CD4-positive, alpha-beta T cell treated with Interleukin-4 for 1 hour (primary cell): ENCODE measurements at places on chromosomes 1 and 21.

DNA sequence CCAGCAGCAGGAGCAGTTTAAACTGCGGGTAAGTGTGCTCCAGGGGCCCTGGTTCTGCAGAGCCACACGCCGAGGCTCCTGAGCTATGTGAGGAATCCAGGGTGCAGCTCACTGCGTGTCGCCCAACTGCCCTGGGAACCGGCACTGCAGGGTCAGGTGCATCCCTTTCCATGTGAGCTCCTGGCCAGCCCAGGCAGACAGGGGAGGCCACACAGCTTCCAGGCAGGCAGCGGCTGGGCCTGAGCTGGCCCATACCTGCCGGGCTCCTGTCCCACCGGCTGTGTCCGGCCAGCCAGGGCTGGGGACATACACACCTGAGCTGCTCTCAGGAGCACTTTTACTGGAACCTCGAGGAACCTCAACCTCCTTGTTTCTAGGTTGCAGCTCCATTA is 18.6 kb upstream of the COL18A1 start:
- no peak for DNase-seq

DNA sequence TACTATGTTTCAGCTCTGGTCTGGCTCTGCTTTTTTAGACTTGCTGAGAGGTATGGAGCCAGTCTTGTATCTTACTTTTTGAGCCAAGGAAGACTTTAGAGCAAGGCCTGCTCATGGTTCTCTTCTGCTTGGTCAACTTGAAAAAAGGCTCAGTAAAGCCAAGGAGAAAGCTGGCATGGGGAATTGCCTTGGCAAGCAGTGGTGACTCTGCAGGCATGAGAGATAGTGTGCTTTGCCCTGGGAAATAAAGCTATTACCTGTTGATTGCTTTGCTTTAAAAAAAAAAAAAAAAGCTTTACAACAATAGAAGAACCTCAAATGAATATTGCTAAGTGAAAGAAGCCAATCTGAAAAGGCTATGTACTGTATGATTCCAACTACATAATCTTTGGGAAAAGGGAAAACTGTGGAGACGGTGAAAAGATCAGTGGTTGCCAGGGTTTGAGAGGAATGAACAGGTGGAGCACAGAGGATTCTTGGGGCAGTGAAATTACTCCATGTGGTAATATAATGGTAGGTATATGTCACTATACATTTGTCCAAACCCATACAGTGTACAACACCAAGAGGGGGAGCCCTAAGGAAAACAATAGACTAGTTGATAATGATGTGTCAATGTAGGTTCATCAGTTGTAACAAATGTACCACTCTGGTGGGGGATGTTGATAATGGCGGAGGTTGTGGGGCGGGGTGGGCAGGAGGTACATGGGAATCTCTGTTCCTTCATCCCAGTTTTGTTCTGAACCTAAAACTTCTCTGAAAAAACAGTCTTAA is 87.6 kb downstream of the HMCN1 start:
- DNase-seq: no peak

- DNase-seq: peak; percentile 4
Measured at GRCh38 chr1:158329733-158330132, 1.6 kb downstream of the CD1B start.

DNA sequence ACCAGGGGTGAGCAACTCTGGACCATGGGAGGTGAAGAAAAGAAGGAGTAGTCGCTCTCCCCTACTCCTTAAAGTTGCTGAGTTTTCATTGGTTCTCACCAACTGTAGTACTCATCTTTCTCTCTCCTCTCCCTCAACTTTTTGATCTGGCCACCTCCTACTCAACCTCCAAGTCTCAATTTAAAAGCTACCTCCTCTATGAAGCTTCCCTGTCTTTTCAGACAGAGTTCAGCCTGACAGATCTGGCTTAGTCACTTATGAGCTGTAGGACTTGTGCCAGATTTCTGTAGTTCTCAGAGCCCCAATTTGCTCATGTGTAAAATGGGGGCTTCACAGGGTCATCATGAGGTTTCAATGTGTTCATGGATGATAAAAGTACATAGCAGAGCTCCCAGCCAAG is 34.5 kb upstream of the HTR1D start:
- DNase-seq: no peak

- no peak for DNase-seq
Measured at GRCh38 chr1:61184714-61185106, 102.3 kb downstream of the NFIA start.

- DNase-seq: no peak
Measured at GRCh38 chr1:151545542-151545941, 5.4 kb downstream of the TUFT1 start.

- no peak for DNase-seq
Measured at GRCh38 chr1:10947181-10947580, 65.3 kb upstream of the TARDBP start.

- no peak for DNase-seq
Measured at GRCh38 chr1:15308135-15308534, 61.1 kb downstream of the FHAD1 start.

DNA sequence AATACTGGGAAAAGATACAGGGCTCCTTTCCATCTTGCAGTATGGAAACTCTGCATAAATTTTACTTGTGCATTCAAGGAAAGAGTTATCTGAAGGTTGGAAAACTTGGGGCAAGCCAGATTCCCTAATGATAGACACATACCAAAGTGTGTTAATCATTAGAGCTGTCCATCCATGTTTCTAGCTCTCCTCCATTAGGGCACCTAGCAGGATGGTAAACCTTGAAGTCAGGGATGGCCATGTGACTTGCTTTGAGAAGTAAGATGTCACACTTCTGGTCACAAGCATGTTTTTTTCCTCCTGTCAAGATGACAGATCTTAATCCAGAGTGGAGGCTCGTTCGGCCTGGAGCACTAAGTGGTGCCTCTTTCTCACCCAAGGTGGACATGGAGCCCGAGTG is 241.9 kb upstream of the RUNX1 start:
- no peak for DNase-seq

GRCh38 chr1:189786761-189787160 is 690.9 kb downstream of the BRINP3 start:
- DNase-seq: no peak

GRCh38 chr1:11316701-11317100 is 43.7 kb downstream of the UBIAD1 start:
- no peak for DNase-seq

- DNase-seq: no peak
Measured at GRCh38 chr1:225866981-225867380, 15.2 kb downstream of the TMEM63A start.

GRCh38 chr1:3168678-3169077 is 99.7 kb downstream of the PRDM16 start:
- DNase-seq: no peak

DNA sequence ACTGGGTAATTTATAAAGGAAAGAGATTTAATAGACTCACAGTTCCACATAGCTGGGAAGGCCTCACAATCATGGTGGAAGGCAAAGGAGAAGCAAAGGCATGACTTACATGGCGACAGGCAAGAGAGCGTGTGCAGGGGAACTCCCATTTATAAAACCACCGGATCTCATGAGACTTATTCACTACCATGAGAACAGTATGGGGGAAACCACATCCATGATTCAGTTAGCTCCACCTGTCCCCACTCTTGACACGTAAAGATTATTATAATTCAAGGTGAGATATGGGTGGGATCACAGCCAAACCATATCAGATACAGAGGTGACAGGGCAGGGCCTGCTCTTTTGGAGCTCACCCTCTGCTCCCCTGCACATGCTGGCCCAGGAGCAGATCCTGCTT is 31.4 kb upstream of the TMEM61 start:
- DNase-seq: peak; percentile 29

DNA sequence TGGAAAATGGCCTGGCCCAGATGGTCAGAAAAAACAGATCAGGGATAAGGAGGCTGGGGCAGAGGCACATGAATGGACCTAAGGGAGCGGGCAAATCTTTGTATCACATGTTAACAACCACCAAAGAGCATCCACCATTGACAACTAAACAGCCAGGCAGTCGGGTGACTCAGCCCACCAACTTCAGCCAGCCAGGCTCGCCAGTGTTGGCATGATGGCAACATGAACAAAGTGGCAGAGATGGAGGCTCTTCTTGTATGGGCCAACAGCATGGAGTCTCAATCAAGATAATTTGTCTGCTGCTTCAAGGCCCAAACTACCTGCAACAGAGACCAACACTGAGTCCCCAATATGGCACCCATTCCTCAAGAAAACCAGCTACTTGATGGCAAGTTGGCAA is 16.5 kb upstream of the KIAA1614 start:
- DNase-seq: no peak

GRCh38 chr1:53183095-53183990 is 13.3 kb upstream of the CPT2 start:
- DNase-seq: no peak

DNA sequence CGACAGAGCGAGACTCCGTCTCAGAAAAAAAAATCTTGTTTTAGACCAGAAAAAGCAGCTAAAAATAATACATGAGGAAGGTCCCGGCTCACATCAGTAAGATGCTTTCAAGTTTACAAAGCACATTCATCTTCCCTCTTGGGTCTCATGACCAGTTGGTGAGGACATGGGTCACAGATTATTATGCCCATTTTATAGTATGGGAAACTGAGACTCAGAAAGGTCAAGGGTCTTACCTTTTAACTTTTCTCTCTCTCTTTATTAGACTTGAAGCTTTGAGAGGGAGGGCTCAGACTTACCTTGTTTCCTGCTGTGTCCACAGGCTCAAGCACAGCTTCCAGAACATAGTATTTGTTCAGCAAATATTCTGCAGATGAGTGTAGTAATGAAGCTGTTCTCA is 13.2 kb upstream of the RCC2 start:
- no peak for DNase-seq

GRCh38 chr1:168273575-168273974 is 7.1 kb upstream of the TBX19 start:
- DNase-seq: no peak

- no peak for DNase-seq
Measured at GRCh38 chr1:65141394-65141793, 6.6 kb upstream of the AK4 start.

DNA sequence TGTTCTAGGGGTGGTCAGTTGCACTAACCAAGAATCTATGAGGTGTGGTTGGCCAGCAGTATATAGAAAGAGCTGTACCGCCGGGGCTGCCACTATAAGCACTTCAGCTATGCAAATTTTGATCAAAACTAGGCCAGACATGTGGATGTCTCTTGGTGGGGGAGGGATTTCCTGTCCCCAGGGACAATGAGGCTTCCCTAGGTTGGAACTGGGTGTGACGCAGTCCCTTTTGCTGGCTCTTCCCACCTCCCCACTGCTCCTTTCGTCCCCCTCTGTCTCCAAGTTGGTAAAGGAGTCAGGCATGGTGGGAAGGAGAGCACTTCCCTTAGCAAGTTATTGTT is 13.6 kb downstream of the SDCCAG8 start:
- no peak for DNase-seq

GRCh38 chr1:221157026-221157761 is 278.0 kb downstream of the HLX start:
- DNase-seq: peak; percentile 4

- DNase-seq: no peak
Measured at GRCh38 chr1:55697997-55698535, 482.9 kb upstream of the USP24 start.

GRCh38 chr1:4000811-4001251 is 100.8 kb upstream of the C1orf174 start:
- DNase-seq: no peak

GRCh38 chr1:210298936-210299335 is 29.8 kb upstream of the HHAT start:
- no peak for DNase-seq

GRCh38 chr21:16678429-16679160 is 834.2 kb upstream of the CXADR start:
- no peak for DNase-seq

- no peak for DNase-seq
Measured at GRCh38 chr1:12294076-12294475, 64.2 kb downstream of the VPS13D start.

GRCh38 chr1:230201445-230201844 is 134.4 kb downstream of the GALNT2 start:
- no peak for DNase-seq

- no peak for DNase-seq
Measured at GRCh38 chr1:232954594-232955365, 4.4 kb downstream of the NTPCR start.

- DNase-seq: no peak
Measured at GRCh38 chr1:221022331-221022730, 143.1 kb downstream of the HLX start.

DNA sequence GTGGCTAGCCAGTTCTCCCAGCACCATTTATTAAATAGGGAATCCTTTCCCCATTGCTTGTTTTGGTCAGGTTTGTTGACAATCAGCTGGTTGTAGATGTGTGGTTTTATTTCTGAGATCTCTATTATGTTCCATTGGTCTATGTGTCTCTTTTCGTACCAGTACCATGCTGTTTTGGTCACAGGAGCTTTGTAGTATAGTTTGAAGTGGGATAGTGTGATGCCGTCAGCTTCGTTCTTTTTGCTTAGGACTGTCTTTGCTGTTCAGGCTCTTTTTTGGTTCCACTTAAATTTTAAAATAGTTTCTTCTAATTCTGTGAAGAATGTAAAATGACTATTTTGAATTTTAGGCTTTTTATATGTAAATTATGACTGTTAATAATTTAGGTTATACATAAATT is 68.9 kb downstream of the WDR64 start:
- DNase-seq: no peak

DNA sequence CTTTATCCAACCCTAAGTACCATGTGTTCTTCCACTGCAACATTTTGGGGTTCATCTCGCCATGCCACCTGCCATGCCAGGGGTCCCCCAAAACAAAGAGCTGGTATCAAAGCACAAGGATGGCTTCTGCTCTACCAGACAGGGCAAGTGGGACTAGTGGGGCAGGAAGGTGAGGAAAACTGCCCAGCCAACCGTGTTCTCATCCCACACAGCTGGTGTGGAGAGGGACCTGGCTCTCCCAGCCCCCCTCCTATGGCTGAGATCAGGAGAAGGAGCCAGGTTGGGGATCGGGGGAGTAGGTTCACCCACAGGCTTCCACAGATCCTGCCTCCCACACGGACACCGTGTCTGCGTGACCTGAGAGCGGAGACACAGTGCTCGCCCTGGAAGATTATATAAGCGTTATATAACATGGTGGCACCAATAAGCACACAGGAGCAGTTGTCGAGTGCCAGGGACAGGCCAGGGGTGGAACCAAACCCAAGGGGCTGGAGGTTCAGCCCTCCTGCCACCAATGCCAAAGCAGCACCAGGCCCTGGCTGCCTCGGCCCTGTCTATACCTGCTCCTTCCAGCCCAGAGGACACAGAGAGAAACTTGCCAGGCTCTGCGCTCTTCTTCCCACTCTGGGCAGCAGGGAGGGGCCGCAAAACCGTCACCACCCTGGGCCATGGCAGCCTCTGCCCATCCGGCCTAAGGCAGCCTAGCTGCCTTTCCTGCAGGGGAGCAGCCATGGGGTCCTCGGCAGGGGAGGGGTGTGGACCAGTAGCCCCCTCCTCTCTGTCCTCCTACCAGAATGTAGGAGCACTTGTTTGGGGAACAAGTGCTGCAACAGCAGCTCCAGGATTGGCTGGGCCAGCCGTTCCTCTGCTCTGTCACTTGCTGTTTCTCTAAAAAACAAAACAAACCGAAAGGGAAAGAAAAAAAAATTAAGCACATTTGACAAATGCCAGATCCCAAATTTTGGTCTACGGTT is 43.5 kb downstream of the CD34 start:
- DNase-seq: peak; percentile 43

GRCh38 chr1:228374711-228375577 is 31.7 kb downstream of the TRIM11 start:
- DNase-seq: no peak

- DNase-seq: no peak
Measured at GRCh38 chr1:226350519-226350865, 41.5 kb upstream of the LIN9 start.

GRCh38 chr1:186155594-186155993 is 219.5 kb downstream of the TPR start:
- DNase-seq: no peak
